SJSA1 (cell line): ENCODE measurements at places on chromosomes 2 and 18. TPM values are rescaled to one million over a fixed set of nuclear protein-coding genes. Genes with fewer than 3 reads are reported as not detected.

DNA sequence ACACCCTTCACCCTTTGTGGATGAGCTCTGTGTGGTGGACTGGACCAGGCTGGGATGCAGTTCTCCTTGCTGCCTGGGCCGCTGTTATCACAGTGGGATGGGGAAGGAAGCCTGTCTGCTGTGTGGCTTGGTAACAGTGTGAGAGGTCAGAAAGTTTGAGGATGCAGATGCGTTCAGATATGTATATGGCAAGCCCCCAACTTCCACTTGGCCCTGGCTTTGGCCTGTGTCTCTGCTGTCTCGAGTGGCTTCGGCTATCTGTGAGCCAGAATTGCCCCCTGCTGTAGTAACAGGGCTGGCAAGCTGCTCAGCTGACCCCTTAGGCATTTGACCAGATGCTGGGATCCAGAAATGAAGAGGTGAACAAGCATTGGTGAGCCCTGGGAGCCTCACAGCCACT is 106.8 kb downstream of the WDSUB1 start:
- no peak for DNase-seq

- DNase-seq: no peak
These were observed 218.2 kb downstream of the SH3BP4 start for GRCh38 chr2:235170016-235170415.

GRCh38 chr2:43542285-43542933 is 53.4 kb downstream of the THADA start:
- DNase-seq: no peak

DNA sequence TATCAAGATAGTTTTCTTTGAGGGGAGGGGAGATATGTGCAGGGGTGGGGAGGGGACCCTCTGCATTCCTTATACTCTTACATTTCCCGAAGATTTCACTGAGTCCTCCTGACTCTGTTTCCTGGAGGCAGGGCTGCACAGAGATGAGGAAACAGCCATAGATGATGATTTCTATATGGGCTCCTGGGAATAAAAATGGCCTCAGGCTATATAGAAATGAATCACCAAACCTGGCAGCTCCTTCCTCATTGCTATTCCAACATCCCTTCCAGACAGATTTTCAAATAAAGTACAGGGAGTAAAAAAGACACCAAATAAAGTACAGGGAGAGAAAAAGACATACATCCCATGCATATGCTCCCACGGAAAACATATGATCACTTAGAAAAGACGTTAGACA is 474.8 kb upstream of the RAB6C start:
- DNase-seq: no peak

GRCh38 chr2:150166313-150167051 is 321.0 kb downstream of the RND3 start:
- DNase-seq: peak; percentile 64

Gene TMEM17
- total RNA-seq: 3.9 and 4.7 TPM in 2 replicates

Gene FBXO15
- 0.63 TPM in 1 of 2 replicates, not detected in the other for total RNA-seq

Gene EVX2
- not detected in 2 replicates for total RNA-seq
